ENCODE measurements at places on chromosomes 1 and 21. TPM values are rescaled to one million over a fixed set of nuclear protein-coding genes. Genes with fewer than 3 reads are reported as not detected.

NUDT4B gene
- total RNA-seq, result not detected

- H3K4me3 ChIP-seq, result peak overlapping the region; percentile 16
- H3K27me3 ChIP-seq, result no peaks in the 10 kb centered on the region
- no peaks in the 10 kb centered on the region for H3K36me3 ChIP-seq
- no peak for DNase-seq
- H3K4me1 ChIP-seq, result peaks cover 48% of the 10 kb centered on the region
- H3K27ac ChIP-seq, result peak overlapping the region; percentile 28
These were observed 66.3 kb upstream of the SSX2IP start for GRCh38 chr1:84756455-84757082.

- H3K27ac ChIP-seq, result peak within 1 kb of the TSS; percentile 66
- DNase-seq, result peak; percentile 49
- no peaks in the 10 kb centered on the region for H3K27me3 ChIP-seq
- no peaks in the 10 kb centered on the region for H3K36me3 ChIP-seq
- peaks cover 38% of the 10 kb centered on the region for H3K4me1 ChIP-seq
- peak within 1 kb of the TSS; percentile 86 for H3K4me3 ChIP-seq
These were observed at the start of gene TIAM1 for GRCh38 chr21:31343680-31344480. TSS of gene TIAM1 (minus strand) at chr21:31344261. CDS start at chr21:31266972, 77,289 bp downstream.

- no peaks in the 10 kb centered on the region for H3K36me3 ChIP-seq
- H3K4me1 ChIP-seq, result peaks cover 26% of the 10 kb centered on the region
- peak overlapping the region; percentile 91 for H3K4me3 ChIP-seq
These were observed 1.5 kb downstream of the RPS6KA1 start for GRCh38 chr1:26530895-26531598.

DNA sequence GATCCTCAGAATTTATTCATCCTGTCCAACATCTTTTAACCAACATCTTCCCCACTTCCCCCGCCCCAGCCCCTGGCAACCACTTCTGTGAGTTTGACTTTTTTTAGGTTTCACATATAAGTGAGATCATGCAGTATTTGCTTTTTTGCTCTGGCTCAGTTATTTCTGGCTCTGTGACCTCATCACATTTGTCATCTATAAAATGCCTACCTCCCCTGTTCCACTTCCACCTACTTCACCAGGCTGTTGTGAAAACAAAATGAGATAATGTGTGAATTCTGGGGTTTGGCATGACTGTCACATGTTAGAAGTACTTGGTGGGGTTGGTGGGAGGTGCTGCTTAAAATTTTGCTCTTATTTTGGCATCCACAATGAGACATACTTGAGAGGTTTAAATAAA, 18.4 kb downstream of the HHAT start:
- H3K36me3 ChIP-seq, result no peaks in the 10 kb centered on the region
- DNase-seq, result no peak
- H3K4me1 ChIP-seq, result no peaks in the 10 kb centered on the region
- no peak overlapping the region for H3K27ac ChIP-seq
- H3K4me3 ChIP-seq, result no peak overlapping the region
